ENCODE measurements at places on chromosomes 5 and 9.

DNA sequence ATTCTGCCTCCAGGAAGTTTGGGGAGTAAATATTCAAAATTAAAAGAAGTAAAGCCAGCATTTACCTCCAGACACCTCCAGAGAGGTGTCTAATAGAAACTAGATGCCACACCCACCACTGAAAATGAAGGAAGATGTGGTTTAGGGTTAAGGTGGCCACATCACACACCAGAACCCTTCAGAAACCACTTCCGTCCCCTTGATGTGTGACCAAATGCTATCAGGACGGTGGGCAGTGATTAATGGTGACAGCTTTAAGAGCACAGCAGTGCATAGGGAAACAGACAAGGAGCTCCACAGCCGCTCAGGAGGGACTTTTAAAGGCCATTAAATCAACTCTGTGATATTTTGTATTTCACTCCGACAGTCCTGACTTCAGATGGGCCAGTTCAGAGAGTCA lies 295.2 kb downstream of the BRINP1 start:
- no peak for DNase-seq

GRCh38 chr9:130288393-130288792 lies 22.8 kb downstream of the HMCN2 start:
- no peak for DNase-seq

DNA sequence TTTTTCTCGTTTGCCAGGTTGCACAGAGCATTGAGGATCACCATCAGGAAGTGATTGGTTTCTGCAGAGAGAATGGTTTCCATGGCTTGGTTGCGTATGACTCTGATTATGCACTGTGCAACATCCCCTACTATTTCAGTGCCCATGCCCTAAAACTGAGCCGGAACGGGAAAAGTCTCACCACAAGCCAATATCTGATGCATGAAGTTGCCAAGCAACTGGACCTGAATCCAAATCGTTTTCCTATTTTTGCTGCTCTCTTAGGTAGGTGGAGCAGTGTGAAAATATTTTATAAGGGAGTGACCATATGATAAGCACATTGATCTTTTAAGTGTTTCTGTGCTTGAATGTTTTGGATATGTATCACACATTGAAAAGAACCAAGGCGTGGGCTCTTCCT lies 17.7 kb upstream of the FAM120AOS start:
- no peak for DNase-seq

DNA sequence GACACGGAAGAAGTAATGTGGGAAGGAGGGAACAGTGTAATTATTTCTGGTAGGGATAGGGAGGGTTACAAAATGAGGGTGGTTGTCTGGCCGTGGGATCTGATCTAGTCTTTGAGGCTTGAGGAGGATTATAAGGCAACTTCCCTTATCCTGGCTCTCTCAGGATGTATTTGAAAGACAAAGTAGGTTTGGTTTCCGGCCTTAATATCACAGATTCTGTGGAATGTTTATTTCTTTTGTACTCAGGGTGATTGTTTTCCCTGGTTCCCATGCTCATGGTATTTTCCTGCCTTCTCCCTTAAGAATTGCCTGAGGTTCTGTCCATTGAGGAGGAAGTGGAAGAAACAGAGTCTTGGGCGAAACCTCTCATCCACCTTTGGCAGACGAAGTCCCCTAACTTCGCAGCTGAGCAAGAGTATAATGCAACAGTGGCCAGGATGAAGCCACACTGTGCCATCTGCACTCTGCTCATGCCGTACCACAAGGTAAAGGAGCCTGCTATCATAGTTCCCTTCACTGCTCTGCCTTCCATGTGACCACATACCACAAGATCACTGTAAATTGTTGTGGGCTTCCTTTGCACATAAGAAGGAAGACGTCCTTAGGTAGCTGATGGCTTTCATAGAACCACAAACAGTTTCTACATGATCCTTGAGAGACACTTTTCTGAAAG lies 253.8 kb downstream of the KDM4C start:
- no peak for DNase-seq

- no peak for DNase-seq
Measured at GRCh38 chr9:24096756-24097155, 270.7 kb upstream of the ELAVL2 start.

DNA sequence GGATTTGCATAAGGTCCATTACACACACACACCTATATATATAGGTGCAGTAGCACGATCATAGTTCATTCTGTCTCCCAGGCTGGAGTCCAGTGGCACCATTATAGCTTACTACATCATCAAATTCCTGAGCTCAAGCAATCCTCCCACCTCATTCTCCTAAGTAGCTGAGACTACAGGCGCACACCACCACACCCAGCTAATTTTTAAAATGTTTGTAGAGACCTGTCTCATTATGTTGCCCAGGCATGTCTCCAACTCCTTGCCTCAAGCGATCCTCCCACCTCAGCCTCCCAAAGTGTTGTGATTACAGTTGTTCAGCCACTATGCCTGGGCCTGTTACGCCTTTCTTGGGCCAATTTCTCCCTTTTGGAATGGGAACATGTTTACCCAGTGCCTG lies 39.7 kb downstream of the DNAJB5 start:
- DNase-seq: no peak

- DNase-seq: no peak
Measured at GRCh38 chr5:160272889-160273288, 39.5 kb downstream of the CCNJL start.

DNA sequence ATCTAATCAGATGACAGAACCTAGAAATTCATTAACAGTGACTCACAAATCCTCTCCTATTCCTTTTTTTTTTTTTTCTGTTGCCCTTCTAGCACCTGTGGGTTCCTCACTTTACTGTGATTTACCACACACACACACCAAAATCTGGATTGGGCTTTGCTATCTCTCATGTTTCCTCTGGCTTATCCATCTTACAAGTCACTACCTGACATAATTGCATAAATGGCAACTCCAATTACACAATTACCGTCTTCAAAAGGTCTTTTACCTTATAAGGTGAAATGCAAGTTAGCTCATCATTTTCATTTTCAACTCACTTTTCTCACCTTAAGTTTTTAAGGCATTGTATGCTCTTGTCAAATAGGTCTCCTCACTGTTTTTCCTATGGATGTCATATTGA lies 426.3 kb upstream of the MEF2C start:
- no peak for DNase-seq

DNA sequence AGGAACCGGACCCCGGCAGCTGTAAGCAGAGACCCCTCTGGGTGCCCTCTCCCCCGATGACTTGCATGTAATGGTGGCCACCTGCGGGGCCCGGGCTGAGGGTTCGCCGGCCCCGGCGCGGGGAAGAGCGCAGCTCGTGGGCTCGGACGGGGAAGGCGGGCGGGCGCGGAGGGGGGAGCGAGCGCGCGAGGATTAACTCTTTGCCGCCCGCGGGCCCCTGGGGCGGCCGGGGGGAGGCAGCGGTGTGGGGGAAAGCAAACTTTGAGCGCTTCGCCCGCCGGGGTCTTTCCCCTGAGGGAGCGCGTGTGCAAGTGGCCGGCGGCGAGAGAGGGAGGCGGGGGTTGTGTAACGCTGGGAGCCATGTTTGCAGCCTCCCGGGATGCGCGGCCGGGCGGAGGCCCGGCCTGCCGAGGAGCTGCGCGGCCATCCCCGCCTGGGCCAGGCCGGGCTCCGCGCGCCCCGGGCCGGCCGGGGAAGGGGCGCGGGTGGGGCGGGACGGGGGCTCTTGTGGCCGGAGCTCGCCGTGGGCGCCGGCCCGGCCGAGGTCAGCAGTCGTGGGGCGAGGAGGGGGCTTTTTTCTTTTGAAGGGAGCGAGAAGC lies 547 bp downstream of the ANP32B start:
- DNase-seq: no peak

DNA sequence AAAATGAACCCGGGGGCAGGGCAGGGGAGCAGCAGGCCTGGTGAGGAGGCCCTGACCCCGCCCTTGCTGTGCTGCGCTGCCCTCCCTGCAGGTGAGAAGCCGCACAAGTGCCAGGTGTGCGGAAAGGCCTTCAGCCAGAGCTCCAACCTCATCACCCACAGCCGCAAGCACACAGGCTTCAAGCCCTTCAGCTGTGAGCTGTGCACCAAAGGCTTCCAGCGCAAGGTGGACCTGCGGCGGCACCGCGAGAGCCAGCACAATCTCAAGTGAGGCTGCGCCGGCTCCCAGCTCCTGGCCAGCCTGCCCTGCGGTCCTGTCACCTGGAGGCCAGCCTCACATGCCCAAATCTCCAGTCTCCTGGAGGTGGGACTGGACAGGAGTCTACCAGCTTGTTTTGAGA lies 12.3 kb downstream of the GFI1B start:
- DNase-seq: no peak

GRCh38 chr9:70911791-70912190 lies 209.6 kb downstream of the TRPM3 start:
- no peak for DNase-seq

DNA sequence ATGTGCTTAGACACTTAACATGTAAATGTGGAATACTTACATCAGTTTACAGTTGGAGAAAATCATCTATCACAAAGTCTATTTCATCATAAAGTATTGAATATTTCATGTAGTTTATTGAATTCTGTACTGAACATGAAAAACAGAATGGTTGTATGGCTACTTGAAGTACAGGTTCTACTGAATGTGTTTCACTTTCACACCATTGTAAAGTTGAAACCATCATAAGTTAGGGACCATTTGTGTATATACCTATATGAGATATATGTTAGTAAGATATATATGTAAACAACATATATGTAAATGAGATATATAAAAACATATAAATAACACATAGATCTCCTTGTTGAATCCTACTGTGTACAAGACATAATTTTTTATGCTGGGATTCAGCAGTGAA lies 63.0 kb upstream of the TAF11L2 start:
- DNase-seq: no peak

GRCh38 chr5:73966451-73966850 lies 340.5 kb downstream of the ARHGEF28 start:
- DNase-seq: no peak

GRCh38 chr5:171357843-171358242 lies 29.8 kb upstream of the NPM1 start:
- DNase-seq: no peak

DNA sequence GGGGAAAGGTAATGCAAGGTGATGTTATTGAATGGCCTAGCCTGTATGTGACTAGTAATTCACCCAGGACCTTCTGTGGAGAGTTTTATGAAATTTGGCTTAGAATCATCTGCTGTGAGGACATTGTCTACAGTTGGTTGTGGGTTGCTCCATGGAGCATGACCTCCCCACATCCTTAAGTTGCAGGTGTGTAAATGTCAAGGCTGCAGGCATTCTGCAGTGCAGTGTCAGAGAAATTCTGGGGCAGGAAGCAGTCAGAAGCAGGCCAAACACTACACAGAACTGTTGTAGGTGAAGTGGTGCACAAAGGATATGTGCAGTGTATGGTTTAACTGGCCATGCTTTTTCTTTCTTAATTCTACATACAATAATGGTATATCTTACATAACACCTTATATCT lies 588.3 kb downstream of the EBF1 start:
- DNase-seq: no peak

DNA sequence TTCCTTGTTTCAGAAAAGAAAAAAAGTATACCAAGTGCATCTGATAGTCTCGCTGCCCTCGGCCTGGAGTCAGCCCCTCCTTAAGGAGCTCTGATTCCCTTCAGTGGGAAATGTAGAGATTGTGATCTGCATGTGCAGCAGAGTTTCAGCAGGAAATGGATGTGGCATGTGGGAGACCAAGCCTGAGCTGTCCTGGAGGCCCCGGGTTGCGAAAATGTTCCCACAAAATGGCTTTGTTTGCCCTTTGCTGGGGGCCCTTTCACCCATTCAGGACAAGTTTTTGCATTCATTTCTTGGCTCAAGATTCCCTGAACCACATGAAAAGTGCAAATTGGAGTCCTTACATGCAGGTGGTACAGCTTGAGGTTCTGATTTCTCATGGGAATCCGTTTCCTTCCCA lies 230.9 kb downstream of the GADD45G start:
- DNase-seq: no peak

DNA sequence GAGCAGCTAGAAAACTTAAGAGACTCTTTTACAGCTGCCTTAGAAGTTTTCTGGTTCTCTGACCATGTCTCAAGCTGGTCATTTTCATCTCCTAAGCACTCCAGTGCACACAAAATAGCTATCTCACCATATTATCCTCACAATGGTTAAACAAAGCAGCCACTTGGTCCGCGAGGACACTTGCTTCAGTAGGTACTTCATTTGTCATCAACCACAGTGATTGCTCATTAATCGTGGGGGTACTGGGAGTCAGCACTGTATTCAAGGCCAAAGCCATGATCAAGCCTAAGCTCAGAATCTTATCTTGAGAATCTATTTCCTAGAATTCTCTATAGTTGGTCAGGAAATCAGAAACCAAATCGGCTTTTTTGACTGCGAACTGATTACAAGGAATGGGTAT lies 2.9 kb downstream of the ARL14EPL start:
- no peak for DNase-seq

GRCh38 chr5:15715967-15716366 lies 216.0 kb downstream of the FBXL7 start:
- no peak for DNase-seq

GRCh38 chr5:45281081-45281480 lies 415.1 kb downstream of the HCN1 start:
- no peak for DNase-seq

DNA sequence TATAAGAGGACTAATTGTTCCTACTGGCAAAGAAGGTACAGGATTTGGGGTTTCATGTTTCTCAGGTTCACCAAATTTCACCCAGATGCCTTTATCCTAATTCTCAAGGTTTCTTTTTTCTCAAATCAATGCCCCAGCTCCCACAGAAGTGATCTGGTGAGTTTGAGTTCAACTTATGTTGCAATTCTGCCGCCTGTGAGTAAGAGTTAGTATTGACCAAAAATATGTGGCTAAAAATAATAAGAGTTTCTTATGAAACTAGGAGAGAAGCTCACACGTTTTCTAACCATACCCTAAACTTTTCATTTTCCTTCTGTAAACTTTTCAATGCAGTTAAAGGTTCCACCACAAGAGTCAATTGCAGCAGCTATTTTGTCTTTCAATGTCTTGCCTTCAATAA lies 15.1 kb downstream of the SLCO6A1 start:
- DNase-seq: no peak

GRCh38 chr5:16740066-16740810 lies 123.4 kb upstream of the RETREG1 start:
- DNase-seq: no peak

GRCh38 chr9:93587284-93587650 lies 10.9 kb downstream of the PHF2 start:
- no peak for DNase-seq

DNA sequence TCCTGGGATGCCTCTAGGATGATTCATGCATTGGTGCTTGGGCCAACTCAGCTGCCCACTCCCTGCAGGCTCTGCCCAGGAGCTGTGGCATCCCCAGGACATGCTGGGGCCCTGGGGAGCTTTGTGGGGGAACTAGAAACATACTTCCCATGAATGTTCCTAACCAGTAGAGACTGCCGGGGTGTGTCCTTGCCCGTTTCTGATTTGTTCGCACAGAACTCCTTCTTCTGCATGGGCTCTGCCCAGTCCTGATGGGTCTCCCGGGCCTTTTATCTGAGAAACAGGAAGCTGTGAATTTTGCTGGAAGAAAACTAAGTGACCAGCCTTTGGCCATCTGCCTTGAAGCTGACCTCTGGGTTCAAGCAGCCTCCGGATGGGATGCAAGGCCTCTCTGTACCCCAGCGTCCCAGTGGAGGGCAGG lies 71.6 kb upstream of the RNU6ATAC start:
- no peak for DNase-seq

- DNase-seq: no peak
Measured at GRCh38 chr5:100772006-100772405, 131.1 kb downstream of the ST8SIA4 start.

Measured in astrocyte of the spinal cord (primary cell).